ENCODE measurements at places on chromosomes 16 and 17. TPM values are rescaled to one million over a fixed set of nuclear protein-coding genes. Genes with fewer than 3 reads are reported as not detected.

Gene OTOA
- total RNA-seq: not detected

Gene SEPTIN1
- not detected for total RNA-seq

Gene PLA2G10
- not detected for total RNA-seq

Gene LRRC75A
- total RNA-seq: 0.72 TPM

Gene CDK10
- 34.4 TPM for total RNA-seq

Gene TBC1D3G
- total RNA-seq: not detected

Gene KRT36
- 0.22 TPM for total RNA-seq

Gene CD19
- not detected for total RNA-seq

Gene TMC8
- not detected for total RNA-seq

Data from placental pericyte (primary cell).